ENCODE measurements at places on chromosomes 2 and 18.

DNA sequence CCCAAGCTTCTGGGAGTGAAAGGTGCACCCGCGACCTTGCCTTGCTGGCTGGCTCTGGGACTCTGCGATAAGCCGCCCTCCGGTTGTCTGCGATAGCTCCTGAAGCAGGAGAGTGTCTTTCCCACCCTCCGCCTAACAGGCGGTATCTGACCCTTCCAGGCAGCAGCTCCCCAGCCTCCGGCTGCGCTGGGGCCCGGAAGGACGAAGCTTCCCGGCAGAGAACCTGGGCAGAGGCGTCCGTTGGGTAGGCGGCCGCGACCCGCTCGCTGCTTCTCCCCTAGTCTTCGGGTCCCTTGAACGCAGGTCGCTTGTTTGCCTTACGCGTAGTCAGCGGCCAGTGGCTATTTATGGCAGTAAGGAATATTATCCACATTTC is 446 bp upstream of the RHBDD1 start:
- no peak for DNase-seq

DNA sequence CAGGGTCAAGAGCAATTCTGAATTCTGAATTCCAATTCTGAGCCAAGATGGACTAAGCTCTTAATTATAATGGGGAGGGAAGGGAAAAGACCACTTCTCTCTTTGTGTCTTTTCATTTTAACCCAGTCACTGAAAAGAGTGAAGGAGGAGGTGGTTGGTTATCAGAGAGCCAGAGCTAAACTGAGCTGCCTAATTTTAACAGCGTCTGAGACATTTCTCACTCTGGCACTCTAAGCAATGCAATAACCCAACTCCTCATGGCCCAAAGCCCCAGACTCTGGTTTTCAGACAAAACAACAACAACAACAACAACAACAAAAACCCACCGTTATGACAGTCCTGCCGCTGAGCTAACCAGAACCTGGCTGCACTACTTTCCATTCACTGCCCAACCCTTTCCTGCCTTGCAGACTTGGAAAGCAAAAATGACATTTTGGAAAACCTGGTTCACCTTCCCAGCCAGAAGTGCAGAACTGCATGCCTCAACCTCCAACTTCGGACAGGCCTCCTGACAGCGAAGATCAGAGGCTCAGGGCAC is 1.0 kb downstream of the CHST10 start:
- DNase-seq: no peak

GRCh38 chr2:37780387-37780676 is 108.9 kb upstream of the CDC42EP3 start:
- DNase-seq: no peak

GRCh38 chr18:5142131-5142530 is 54.9 kb downstream of the AKAIN1 start:
- no peak for DNase-seq

DNA sequence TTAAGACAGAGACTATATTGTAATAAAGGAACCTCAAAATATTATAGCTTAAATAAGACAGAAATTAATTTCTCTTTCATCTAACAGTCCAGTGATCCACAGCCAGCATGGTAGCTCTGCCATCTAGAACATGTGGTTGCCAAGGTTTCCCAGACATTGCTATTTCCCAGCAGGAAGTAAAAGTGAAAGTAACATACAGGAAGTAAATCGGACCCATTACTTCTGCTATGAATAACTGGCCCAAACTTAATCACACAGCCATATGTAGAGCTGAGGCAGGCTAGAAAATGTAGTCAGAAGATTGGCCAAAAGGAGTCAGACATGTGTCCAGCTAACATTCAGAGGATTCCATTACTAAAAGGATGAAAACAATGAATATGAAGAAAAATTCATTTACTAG is 71.0 kb downstream of the NOL4 start:
- DNase-seq: no peak

All from right hindlimb (tissue), 1 donor.